ENCODE measurements at places on chromosomes 6 and 20.

DNA sequence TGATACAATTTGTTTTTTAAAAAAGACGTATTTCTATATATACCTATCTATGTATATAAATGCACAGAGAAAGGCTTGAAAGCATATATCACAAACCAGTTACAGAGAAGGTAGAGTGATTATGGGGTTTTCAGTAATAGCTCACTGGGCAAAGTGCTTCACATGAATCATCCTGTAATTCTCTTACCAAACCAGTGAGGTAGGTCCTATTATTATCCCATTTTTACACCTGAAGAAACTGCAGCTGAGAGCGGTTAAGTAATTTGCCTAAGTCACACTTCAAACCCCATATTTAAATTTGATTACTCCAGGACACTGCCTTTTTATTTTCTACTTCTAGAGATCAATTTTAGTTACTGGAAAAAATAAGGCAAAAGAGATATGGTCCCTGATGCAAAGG, 4.4 kb downstream of the GSS start:
- DNase-seq = no peak

DNA sequence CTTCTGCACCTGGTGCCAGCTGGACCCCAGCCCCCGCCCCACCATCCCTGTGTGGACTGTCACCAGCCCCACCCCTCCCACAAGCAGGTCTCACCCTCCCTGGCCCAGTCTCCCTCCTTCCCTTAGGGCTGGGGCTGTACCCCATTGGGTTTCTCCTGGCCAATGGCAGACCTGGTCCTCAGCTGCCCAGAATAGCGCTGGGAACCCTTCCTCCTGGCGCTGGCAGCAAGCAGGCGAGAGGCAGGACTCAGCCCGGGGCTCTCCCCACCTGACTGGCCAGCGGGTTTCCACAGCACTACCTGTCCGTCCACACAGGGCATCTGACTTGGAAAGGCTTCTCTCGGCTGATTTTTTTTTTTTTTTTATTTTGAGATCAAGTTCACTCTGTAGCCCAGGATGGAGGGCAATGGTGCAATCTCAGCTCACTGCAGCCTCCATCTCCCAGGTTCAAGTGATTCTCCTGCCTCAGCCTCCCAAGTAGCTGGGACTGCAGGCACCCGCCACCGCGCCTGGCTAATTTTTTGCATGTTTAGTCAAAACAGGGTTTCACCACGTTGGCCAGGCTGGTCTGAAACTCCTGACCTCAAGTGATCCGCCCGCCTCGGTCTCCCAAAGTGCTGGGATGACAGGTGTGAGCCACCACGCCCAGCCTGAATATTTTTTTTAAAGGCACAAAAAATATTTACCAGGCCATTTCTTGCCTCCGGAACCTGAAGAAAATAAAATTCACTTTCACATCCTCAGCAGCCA, 21.6 kb upstream of the CHRNA4 start:
- DNase-seq = no peak

GRCh38 chr6:134553936-134554335, 236.0 kb upstream of the SGK1 start:
- no peak for DNase-seq

DNA sequence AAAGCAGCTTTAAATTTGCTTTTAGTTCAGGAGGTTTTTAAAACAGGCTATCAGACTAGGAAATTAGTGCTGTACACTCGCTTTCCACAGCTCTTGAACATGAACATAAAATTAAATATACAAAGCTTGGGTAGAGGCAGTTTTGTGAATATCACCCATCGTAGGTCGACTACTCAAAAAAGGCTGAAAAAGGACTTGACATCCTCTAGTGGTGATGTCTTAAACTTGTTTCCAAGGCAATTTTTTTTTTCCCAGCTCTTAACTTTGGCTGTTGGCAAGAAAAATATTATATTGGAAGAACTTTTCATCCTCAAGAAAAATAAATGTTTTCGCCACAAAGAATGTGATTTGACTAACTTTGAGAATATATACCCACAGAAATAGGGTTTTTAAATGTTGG, 2.9 kb downstream of the MAP7 start:
- no peak for DNase-seq

GRCh38 chr20:46631874-46632446, 19.3 kb downstream of the SLC13A3 start:
- no peak for DNase-seq

GRCh38 chr20:10329387-10330005, 104.5 kb downstream of the MKKS start:
- DNase-seq = no peak
